ENCODE measurements at places on chromosomes 2 and 18. TPM values are rescaled to one million over a fixed set of nuclear protein-coding genes. Genes with fewer than 3 reads are reported as not detected.

GRCh38 chr2:215722986-215723630 is 287.2 kb upstream of the FN1 start:
- no peaks in the 10 kb centered on the region for H3K36me3 ChIP-seq
- H3K27ac ChIP-seq = no peak overlapping the region
- no peak overlapping the region for H3K4me3 ChIP-seq
- no peaks in the 10 kb centered on the region for H3K27me3 ChIP-seq
- peaks cover 3% of the 10 kb centered on the region for H3K4me1 ChIP-seq

GRCh38 chr18:9542924-9543323 is 67.6 kb downstream of the RALBP1 start:
- no peaks in the 10 kb centered on the region for H3K27me3 ChIP-seq
- no peaks in the 10 kb centered on the region for H3K36me3 ChIP-seq
- H3K27ac ChIP-seq = no peak overlapping the region

- no peaks in the 10 kb centered on the region for H3K27me3 ChIP-seq
- H3K27ac ChIP-seq = no peak overlapping the region
- no peak for DNase-seq
- H3K4me1 ChIP-seq = no peaks in the 10 kb centered on the region
Observed at GRCh38 chr2:14125624-14126293, 506.8 kb upstream of the LRATD1 start.

Gene ACADL
- total RNA-seq = 32.8 TPM

GRCh38 chr18:75800331-75800648 is 372.8 kb upstream of the SMIM21 start:
- DNase-seq = no peak
- no peak overlapping the region for H3K4me3 ChIP-seq
- H3K36me3 ChIP-seq = no peaks in the 10 kb centered on the region
- H3K27me3 ChIP-seq = peaks cover 2% of the 10 kb centered on the region
- no peaks in the 10 kb centered on the region for H3K4me1 ChIP-seq

DNA sequence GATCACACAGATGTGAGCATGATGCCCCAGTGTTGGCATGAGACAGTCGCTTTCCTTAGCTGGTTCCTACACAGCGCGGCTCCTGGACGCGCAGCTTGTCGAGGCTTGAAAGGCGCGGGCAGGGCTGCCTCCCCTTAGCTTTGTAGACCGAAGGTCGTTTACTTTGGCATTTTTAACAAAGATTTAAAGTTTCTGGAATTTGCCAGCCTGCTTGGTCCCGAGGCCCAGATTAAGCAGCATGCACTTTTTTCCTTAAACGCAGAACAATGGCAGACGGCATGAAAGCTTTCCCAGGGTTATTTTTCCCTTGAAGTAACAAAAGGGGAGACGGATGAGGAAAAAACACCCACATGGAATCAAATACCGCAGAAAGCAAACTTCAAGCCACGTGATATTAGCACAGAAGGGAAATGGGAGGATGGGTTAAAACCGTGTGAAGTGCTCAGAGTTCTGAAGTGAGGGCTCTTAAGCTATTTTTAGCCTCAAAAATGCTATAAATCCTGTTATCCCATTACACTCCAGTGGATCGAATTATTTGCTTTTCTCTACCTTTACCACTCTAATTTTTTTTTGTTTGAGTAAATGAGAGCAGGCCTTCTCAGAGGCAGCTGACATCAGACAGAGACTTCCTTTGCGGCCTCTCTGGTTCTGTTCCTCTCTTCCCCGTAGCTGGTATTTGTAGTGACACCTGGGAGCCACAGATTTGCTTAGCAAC is 55.7 kb downstream of the NPAS2 start:
- DNase-seq = no peak
- peaks cover 2% of the 10 kb centered on the region for H3K4me1 ChIP-seq
- no peak overlapping the region for H3K4me3 ChIP-seq
- H3K36me3 ChIP-seq = no peaks in the 10 kb centered on the region
- no peaks in the 10 kb centered on the region for H3K27me3 ChIP-seq

DNA sequence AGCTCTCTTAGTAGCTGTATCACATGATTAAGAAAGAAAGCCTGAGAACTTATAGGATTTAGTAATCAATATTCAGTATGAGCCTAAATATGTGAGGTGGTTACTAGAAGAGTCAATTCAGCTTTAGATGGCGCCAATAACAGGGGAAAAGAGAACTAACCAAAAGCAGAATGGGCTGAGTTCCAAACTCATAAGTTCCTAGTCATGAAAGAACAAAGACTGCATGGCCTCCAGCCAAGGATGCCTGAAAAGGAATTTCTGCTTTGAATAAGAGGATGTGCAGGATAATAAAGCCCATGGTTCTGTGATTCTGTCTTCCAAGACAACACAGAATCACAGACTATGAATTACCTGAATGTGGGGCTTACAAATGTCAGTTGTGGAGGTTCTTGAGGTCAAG is 196.5 kb downstream of the SATB2 start:
- H3K4me1 ChIP-seq = no peaks in the 10 kb centered on the region
- H3K27ac ChIP-seq = no peak overlapping the region
- no peak overlapping the region for H3K4me3 ChIP-seq
- DNase-seq = no peak
- no peaks in the 10 kb centered on the region for H3K27me3 ChIP-seq

DNA sequence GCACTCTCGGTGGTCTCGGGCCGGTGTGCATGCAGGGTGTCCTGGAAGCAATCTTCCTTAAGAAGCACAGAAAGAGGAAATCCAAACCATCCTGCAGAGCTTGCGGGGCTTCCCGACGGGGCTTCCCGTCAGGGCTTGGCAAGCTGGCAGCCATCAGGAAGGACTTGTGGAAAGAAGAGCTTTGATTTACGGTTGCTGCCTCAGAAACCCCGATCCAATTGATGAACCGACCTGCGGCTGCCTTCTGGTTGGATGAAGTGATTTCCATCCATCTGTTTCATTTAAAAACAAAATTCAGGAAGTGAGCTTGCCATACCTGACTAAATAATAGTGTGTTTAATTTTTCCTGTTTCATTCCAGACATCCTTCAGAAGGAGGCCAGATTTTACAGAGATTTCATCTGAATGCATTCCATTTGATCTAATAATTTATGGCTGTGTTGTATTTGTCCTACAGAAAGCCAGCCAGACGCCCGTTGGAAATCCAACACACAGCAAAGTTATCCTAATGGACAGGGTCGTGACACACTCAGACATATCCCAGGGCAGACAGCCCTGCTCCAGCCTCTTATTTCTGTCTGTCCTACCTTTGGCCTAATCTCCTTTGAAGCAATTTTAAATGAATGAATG is 141.3 kb downstream of the SEPTIN10 start:
- no peak overlapping the region for H3K27ac ChIP-seq
- DNase-seq = no peak
- H3K4me1 ChIP-seq = no peaks in the 10 kb centered on the region
- H3K4me3 ChIP-seq = no peak overlapping the region

Gene SLC9A4
- total RNA-seq = 0.15 TPM

DNA sequence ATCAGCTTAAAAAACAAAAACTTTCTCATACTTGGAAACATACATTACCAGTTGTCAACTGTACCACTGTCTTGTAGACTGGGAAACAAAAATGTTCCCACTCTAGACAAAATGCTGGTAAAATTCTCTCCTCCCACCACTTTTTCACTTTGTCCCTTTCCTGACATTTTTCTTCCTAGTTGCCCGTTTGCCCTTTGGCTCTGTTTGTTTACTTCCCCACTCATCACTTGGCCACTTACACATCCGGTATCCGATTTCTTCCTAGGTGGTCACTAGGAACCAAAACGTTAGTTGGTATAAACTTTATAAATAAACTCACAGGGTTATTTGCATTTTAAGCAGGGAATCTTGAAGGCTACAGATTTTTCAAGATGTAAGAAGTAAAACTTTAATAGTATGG is 84.9 kb downstream of the METTL4 start:
- H3K4me3 ChIP-seq = no peak overlapping the region
- H3K27ac ChIP-seq = no peak overlapping the region
- no peaks in the 10 kb centered on the region for H3K36me3 ChIP-seq
- no peaks in the 10 kb centered on the region for H3K27me3 ChIP-seq

- no peak overlapping the region for H3K4me3 ChIP-seq
- no peaks in the 10 kb centered on the region for H3K4me1 ChIP-seq
- no peak for DNase-seq
- no peak overlapping the region for H3K27ac ChIP-seq
- no peaks in the 10 kb centered on the region for H3K36me3 ChIP-seq
- H3K27me3 ChIP-seq = no peaks in the 10 kb centered on the region
Observed at GRCh38 chr2:43111788-43112554, 114.4 kb downstream of the ZFP36L2 start.

- DNase-seq = no peak
- H3K27ac ChIP-seq = no peak overlapping the region
- no peaks in the 10 kb centered on the region for H3K27me3 ChIP-seq
- no peaks in the 10 kb centered on the region for H3K4me1 ChIP-seq
Observed at GRCh38 chr2:179555691-179556283, 291.2 kb upstream of the SESTD1 start.
